ENCODE measurements at places on chromosomes 12 and 14.
A peak's percentile ranks its signal among the peaks of the same experiment; 100 is the strongest.

GRCh38 chr12:32270818-32271710 is 128.3 kb upstream of the FGD4 start:
- DNase-seq, result no peak

DNA sequence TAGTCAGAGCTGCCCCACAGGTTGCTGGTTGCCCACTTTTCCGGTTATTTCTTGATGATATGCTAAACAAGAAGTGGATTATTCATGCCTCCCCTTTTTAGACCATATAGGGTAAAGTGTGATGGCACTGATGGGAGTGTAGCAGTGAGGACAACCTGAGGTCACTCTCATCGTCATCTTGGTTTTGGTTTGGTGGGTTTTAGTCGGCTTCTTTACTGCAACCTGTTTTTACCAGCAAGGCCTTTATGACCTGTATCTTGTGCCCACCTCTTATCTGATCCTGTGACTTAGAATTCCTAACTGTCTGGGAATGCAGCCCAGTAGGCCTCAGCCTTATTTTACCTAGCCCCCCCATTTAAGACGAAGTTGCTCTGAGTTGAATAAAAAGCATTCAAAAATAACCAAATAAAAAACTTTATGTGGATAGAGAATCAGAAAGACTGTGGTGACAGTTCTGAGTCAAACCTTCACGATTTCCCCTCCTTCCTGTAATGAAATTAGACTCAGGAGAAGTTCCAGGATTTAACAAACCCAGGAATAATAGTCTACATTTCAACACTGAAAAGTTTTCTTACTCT is 144.2 kb downstream of the PAWR start:
- no peak for DNase-seq

DNA sequence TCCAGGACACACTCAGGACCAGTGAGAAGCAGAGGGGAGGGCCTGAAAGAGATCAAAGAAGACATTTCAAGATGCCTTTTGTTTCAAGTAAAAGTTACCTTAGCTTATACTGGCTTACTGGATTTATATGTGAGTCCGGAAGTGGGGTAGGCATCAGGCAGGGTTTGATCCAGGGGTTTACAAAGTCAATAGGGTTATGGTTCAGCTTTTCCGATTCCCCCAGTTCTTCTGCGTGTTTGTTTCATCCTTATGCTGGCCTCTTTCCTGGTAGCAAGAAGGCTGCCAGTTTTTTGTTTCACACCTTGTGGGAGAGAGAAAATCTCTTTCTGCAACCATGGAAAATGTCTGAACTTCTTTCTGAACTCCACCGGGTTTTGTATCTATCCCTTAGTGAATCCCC is 126.3 kb downstream of the ESRRB start:
- peak; percentile 9 for DNase-seq

DNA sequence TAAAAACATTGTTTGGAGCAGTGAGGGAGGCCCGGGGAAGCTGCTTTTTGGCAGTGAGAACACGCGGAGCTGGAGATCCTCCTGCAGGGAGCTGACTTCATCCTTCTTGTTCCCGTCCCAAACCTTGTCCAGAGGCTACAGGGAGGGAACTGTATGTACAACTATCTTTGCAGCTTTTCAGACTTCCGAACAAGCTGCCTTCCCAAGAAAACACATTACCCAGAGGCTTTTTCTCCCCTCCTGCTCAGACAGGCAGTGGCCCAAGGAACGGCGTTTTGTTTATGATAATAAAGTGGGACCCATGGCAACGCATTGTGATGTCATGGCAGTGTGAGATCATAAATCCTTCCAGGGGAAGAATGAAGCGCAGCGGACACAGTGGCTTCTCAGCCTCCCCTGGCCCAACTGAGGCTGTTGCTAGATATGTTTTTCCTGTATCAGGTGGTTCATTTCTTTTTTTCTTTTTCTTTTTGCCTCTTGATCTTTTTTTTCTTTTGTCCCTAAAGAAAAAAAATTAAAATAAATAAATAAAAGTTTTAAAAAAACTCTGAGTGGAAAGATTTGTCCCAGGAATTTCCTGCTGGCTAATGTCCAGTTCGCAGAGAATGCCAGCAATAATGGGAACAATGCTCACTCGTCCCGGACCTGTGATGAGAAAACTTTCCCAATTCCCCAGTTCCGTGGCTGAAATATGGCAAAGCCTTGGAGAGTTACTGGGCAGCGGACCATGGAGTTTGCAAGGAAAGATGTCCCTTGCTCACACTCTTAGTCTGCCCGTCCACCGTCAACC is 103.4 kb upstream of the MAP1LC3B2 start:
- DNase-seq, result peak; percentile 90

DNA sequence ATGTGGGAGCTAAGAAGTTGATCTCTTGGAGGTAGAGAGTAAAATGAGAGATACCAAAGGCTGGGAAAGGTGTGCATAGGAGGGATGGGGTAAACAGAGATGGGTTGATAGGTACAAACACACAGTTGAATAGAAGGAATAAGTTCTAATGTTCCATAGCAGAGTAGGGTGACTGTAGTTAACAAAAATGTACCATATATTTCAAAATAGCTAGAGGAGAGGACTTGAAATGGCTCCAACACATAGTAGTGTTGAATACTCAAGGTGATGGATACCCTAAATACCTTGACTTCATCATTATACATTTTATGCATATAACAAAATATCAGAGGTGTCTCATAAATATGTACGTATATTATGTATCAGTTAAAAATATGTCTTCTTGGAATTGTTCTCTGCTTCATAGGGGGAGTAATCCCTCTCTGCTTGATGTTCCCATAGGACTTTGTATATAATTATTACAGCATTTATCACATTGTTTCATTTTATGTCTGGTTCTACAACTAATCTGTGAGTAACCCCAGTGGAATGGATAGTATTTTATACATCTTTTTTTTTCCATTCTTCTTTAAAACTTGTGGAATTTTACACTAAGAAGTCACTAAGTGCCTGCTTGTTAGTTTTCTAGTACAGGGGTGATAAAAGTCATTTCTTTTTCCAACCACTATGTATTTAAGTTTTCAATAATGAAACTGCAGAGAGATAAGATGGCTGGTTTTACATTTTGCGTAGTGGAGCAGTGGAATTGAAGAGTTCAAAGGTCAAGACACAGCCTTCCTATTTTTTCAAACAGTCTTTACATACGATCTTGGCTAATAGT is 1940.0 kb upstream of the SEL1L start:
- DNase-seq, result no peak

GRCh38 chr12:105581420-105581819 is 250.9 kb downstream of the C12orf75 start:
- DNase-seq, result no peak

DNA sequence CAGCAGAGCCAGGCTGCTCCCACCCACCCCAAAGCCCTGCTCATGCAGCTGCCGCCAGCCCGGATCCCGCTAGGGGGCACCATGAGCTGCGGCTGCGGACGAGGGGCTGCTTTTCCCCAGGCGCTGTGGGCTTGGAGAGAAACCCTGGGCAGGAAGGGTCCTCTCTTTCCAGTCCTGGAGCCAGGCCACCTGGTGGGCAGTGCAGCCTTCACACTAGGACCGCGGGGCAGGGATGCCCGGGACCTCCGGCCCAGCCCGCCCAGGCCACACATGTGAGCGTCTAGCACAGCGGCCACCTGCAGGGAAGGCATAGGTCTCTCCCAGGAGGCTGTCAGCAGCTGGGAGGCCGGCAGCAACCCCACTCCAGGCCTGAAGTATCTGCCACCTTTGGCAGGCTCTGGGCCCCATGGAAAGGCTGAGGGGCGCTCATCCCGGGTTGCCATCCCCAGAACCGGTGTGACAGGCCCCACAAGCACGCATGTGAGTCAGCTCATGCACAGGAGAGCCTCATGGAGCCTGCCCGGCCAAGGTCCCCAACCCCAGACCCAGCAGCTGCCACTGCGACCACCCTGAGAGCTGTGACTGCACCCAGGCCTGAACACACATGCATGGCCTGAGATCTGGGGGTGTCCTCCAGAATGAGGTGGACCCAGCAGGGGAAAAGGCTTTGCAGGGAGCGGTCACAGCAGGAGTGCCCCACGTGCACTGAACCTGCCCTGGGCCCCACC is 280.0 kb upstream of the RTL1 start:
- peak; percentile 70 for DNase-seq

All from right forelimb (tissue), 1 donor.